Left renal cortex interstitium (tissue), 4 donors: ENCODE measurements at places on chromosomes 12 and 14. TPM values are rescaled to one million over a fixed set of nuclear protein-coding genes. Genes with fewer than 3 reads are reported as not detected.

DNA sequence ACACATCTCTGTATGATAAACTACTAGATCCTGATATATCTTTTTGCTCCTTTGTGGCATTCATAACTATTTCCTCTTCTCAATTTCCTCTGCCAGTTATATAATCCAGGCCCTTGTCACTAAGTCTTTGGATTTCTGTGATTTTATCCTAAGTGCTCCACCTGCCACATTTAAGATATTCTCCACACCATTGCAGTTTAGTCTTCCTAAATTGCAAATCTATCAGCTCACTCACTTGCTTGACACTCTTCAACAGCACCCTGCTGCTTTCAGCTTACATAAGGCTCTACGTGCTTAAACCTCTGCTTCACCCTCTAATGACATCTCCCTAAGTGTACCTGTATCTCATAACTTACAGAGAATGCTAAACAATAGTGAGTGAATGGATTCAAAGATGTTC, 1032.2 kb upstream of the SEL1L start:
- DNase-seq = no peak

Gene LTBP2
- polyA plus RNA-seq = 3.0 TPM

DNA sequence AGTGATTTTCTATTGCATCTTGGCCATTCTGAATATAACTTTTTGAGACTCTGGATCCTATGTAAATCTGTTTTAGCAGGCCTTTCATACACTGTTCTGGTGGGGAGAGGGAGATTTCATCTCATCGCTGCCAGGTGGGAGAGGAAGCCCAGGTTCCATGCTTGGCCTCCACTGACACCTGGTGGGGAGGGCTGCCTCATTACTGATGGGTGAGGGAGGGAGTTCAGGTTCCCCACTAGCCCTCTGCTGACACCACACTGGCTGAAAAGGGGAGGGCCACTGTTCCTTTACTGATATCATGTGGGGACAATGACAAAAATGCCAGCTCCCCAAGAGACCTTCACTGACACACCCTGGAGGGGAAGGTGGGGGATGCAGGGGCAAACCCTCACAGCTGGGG, 2.4 kb upstream of the GALNT8 start:
- DNase-seq = no peak

DNA sequence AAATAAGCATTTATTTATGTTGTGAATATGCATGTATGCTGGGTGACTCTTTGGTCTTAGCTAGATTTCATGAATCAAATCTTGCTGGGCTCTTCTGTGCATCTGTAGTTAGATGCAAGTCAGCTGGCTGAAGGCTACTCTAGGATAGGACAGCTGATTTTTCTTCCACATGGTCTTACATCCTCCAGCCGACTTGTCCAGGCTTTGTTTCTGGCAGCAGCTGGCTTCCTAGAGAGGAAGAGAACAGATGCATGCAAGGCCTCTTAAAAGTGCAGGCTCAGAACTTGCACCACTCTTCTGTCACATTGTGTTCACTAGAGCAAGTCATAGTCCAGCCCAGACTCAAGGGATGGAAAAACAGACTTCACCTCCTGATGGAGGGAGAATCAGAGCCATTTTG, 435.4 kb upstream of the STXBP6 start:
- peak; percentile 8 for DNase-seq

Gene ANG
- polyA plus RNA-seq = 5.0 TPM

DNA sequence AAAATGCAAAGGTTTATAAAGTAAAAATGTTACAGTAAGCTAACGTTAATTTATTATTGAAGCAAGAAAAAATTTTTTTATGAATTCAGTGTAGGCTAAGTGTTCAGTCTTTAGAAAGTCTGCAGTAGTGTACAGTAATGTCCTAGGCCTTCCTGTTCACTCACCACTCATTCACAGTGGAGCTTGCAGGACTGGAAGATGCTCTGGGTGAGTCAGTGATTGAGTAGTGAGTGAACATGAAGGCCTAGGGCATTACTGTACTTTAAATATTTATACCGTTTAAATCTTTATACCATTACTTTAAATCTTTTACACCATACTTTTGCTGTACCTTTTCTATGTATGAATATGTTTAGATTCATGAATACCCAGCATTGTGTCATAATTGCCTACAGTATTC, 120.3 kb upstream of the SLC38A4 start:
- DNase-seq = no peak

- DNase-seq = no peak
Measured at GRCh38 chr12:6638305-6638704, 2.5 kb upstream of the LPAR5 start.

DNA sequence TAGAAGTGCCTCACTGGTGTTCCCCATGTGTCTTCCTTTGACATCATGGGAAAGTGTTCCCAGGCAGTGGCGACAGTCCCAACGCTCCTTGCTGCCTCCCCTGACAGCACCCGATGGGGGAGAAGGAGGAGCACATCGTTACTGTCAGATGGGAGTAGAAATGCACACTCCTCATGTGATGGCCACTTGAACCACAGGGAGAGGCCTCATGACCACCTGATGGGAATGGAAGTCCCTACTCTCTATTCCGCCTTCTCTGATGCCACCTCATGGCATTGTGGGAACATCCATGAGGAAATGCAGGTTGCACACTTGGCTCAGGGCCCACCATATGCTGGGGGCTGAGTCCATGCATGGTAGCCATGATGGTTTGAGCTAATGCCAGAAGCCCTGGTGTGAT, 14.3 kb upstream of the CORO1C start:
- DNase-seq = no peak

Gene COL2A1
- 38.3 TPM for polyA plus RNA-seq

GRCh38 chr14:63205866-63206265, 1.6 kb downstream of the RHOJ start:
- no peak for DNase-seq

GRCh38 chr12:25241167-25242020, 9.3 kb downstream of the KRAS start:
- DNase-seq = no peak

Gene RAD9B
- 1.2 TPM for polyA plus RNA-seq

DNA sequence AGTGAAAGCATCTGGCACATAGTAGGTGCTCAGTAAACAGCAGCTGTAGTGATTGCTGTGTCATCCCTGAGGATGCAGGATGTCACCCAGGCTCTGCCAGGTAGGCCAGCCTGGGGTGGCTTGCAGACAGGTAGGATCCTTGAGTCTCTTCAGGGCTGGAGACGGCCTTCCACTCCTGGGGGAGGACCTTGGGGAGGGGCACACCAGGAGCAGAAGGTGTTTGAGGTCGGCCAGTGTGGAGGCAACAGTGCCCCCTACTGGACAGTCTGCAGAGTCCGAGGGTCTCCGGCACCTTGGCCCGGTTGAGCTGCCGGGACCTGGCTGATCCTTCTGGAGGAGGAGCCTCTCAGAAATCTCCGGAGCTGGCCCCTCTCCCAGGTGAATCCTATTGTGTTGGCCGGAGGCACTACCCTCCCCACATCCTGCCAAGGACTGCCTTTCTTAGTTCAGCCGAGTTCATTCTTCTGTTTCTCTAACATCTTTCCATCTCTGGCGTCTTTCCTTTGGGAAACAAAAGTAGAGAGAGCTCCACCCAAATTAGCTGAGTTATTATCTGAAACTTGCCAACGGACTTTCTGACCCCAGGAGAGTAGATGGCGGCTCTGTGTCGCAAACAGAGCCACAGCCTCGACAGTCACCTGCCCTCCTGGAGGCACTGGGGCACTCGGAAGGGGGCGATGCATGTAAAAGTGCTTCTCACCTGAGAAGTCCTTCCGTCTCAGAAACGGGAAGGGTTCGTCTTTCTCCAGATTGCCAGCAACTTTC, 41.8 kb upstream of the CLMN start:
- no peak for DNase-seq

Gene ACVRL1
- 29.8 TPM for polyA plus RNA-seq

GRCh38 chr12:45076417-45077026, 25.6 kb upstream of the DBX2 start:
- no peak for DNase-seq

GRCh38 chr12:92132288-92132687, 13.4 kb downstream of the BTG1 start:
- DNase-seq = no peak

Gene KLHDC2
- 172 TPM for polyA plus RNA-seq

- DNase-seq = no peak
Measured at GRCh38 chr12:116421785-116422538, 137.2 kb upstream of the MAP1LC3B2 start.

GRCh38 chr14:29926701-29927375, 809 bp downstream of the PRKD1 start:
- DNase-seq = no peak

DNA sequence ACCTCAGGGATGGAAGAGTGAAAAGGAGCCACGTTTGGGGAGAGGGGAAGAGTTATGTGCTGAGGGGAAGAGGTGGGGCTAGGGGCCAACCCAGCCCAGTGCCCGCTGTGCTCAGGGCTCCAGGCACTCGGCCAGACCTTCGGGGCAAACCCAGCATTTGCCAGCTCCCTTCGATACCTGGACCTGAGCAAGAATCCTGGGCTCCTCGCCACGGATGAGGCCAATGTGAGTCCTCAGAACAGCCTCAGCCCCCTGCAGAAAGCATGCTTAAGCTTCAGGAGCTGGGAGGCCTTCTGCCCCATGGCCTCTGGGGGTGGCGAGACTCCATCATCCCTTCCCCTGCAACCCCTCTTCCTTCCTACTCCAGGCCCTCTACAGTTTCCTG, 5.0 kb downstream of the CARMIL3 start:
- no peak for DNase-seq

DNA sequence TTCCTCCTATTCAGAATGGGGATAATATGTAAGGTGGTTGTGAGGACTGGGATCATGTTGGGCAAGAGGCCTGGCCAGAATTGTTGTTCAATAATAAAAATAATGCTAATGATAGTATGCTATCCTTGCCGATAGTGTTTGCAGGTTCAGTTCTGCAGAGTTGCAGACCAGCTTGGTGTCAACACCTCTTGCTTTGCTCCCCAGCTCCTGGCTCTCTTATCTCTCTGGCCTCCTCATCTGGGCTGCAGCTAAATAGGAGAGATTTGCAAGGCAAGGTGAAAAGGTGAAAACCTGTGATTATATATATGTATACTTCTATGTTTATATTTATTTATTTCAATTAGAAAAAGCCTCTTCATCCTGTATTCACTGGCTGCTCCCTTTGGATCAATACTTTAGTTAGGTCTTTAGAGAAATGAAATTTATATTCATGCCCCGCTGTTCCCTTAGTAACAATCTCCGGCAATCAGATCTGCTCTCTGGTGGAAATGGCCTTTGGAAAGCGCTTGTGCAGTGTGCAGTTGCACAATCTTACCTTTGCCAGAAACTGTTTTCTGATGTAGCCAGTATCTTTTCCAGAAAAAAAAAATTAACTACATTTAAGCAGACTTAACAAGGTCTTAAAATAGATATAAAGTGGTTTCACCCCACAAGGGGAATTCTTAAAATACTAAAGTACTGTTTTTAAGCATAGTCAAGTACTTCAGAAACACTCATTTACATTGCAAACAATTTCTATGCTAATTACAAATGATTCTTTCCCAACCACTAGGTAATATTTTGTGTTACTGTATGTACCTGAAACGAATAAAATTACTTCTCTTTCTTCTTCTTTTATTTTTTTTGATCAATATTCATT, 19.1 kb upstream of the ACVR1B start:
- DNase-seq = no peak

Gene REC8
- polyA plus RNA-seq = 62.9 TPM

DNA sequence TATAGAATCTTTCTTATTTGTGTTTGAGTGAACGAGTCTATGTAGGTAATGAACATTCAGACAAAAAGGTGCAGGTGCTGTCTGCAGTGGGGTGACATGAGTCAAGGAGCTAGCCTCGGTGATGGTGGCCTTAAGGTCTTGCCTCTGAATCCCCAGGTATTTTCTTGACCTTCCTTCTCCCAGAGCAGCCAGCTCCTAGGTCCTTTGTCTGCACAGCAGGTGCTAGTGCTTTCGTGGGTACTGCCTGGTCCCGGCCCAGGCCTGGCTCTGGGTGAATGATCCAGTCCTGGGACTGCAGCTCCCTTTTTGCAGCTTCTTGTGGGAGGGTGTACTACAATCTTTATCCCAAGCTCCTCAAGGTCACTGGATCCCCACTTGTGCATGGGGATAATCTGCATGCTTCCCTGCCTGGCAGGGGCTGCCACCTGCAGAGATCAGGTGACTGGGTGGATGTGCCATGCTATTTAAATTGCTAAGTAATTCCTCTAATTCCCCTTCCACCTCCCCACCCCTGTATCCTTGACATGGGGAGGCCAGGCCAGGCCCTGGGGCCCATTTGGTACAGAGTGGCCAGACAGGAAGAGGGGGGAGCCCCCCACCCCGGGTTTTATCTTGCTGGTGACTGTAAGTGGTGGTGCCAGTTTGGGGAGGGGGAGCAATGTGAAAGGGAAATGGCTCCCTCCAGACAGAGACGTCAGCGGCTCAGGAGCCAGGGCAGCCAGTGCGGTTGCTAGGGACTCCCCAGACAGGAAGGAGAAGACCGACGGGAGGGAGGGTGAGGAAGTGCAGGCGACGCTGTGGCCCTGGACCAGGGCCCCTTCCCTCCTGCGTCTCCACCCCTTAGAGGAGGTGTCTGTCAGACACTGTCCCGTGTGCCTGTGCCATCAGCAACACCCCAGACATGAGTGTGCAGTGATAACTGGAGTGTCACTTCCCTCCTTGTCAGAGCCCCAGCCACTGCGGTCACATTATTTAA, 6.7 kb downstream of the VASH1 start:
- no peak for DNase-seq

GRCh38 chr12:108568338-108569154, 6.2 kb downstream of the ISCU start:
- DNase-seq = no peak

Gene TSPAN11
- polyA plus RNA-seq = 6.0 TPM

GRCh38 chr12:28024231-28024995, 51.9 kb upstream of the PTHLH start:
- DNase-seq = no peak

- DNase-seq = no peak
Measured at GRCh38 chr12:41053046-41053445, 135.1 kb upstream of the PDZRN4 start.

Gene MEG3
- polyA plus RNA-seq = 309 TPM

GRCh38 chr14:59161561-59162175, 26.8 kb upstream of the DAAM1 start:
- peak; percentile 60 for DNase-seq

- DNase-seq = no peak
Measured at GRCh38 chr14:50225974-50226297, 5.4 kb downstream of the SOS2 start.

- DNase-seq = no peak
Measured at GRCh38 chr12:52059582-52060497, 8.6 kb downstream of the NR4A1 start.

DNA sequence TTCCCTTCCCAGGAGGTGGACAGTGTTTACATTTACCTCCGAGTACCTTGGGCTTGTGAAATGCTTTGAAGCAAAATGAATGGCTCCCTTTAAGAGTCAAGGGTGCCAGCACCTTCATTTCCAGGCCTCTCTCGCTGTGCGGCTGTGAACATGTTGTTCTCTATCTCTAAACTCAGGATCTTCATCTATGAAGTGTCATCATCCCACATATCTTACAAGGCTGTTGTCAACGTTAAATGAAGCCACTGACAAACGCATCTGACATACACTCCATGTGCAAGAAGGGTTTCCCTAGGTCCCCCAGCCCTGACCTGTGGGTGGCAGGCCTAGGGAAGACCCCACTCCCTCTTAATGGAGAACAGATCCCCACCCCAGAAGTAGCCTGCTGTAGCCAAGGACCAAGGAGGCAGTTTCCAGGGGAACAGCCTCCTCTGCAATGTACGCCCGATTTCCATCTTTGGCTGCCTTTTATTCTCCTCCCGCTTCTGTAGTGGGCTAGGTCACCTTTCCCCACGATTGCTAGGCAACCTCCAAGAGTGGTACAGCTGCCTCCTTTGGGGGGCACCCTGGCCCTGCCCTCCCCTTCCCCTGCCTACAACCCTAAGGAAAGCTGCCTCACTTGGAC, 7.6 kb downstream of the ACTN1 start:
- no peak for DNase-seq

GRCh38 chr14:54614296-54614695, 47.4 kb downstream of the SAMD4A start:
- no peak for DNase-seq
